Activated T-cell treated with anti-CD3 and anti-CD28 coated beads, Interleukin-2, amount 50 U/mL, for 4 hours (primary cell): ENCODE measurements at places on chromosomes 1 and 21. TPM values are rescaled to one million over a fixed set of nuclear protein-coding genes. Genes with fewer than 3 reads are reported as not detected.

- DNase-seq: no peak
Measured at GRCh38 chr1:39422614-39423013, 68.8 kb upstream of the BMP8A start.

- no peak for DNase-seq
Measured at GRCh38 chr1:6603915-6604558, 1.4 kb upstream of the KLHL21 start.

GRCh38 chr1:110860174-110860573 lies 12.8 kb upstream of the CD53 start:
- DNase-seq: no peak

- DNase-seq: no peak
Measured at GRCh38 chr1:25534410-25534788, 9.0 kb upstream of the LDLRAP1 start.

GRCh38 chr1:24866211-24867083 lies 63.6 kb downstream of the RUNX3 start:
- no peak for DNase-seq

DNA sequence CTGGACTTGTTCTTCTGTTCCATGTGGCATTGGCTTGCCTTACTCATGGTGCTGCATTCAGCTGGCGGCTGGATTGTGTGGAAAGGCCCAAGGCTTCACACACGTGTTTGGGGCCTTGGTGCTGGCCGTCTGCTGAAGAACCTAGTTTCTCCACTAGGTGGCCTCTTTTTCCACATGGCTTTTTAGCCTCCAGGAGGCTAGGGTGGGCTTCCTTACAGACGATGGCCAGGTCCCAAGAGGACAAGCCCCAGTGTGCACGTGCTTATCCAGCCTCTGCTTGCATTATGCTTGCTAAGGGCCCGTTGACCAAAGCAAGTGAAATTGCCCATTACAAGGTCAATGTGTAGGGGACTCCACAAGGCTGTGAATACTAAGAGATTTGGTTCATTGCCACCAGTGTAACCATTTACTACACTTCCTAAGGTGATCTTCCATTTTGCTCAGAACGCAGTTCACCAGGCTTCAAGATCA lies 47.5 kb upstream of the FOXO6 start:
- DNase-seq: no peak

- peak; percentile 16 for DNase-seq
Measured at GRCh38 chr1:9822897-9823692, 670 bp downstream of the CLSTN1 start.

The FALEC gene
- total RNA-seq: not detected

The PTPN14 gene
- 1.8 TPM for total RNA-seq

The GJC2 gene
- total RNA-seq: 0.79 TPM

The INSRR gene
- total RNA-seq: not detected

The OR11L1 gene
- not detected for total RNA-seq
